ENCODE measurements at places on chromosomes 7 and 10.

DNA sequence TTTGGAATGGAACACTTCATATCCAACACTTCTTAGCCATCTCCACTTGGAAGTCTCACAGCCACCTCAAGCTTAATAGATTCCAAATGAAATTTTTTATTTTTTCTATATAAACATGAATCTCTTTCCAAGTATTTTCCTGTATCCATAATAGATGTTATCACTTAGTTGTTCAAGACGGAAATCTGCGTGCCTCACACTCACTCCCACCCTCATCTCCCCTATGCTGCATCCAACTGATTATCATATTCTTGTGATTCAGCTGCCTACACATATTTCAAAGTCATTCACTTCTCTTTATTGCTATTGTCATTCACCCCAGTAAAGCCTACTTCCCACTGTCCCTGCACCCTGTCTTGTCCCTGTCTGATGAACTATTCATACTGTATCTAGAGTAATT is 70.2 kb upstream of the MKX start:
- no peak for DNase-seq

GRCh38 chr10:117318909-117319308 is 56.3 kb downstream of the PDZD8 start:
- DNase-seq = no peak

DNA sequence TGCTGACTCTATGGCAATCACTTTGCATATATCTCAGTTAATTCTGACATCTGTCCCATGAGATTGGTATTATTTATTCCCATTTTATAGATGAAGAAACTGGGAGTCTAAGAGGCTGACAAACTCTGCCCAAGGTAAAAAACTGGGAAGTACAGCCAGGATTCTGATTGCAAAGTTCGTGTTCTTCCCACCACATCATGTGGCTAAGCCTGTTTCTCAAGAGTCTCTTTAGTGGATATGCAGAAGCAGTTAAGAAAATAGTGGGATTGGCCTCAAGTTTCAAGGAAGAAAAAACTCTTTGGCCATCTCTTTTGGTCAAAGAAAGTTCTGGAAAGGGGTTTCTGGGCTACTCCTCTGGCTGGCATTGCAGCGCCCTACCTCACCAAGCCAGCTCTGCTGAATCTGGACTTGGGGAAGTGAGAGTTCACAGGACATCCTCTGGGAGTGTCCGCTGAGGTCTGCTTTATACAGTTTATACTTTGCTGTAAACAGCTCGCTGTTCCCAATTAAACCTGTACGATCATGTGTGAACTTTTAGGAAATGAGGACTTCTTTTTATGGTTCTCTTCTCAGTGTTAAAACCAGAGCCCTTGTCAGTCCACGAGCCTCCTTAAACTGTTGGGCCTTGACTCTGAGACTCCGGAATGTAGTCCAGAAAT is 12.2 kb upstream of the BMPR1A start:
- DNase-seq = no peak

- no peak for DNase-seq
Measured at GRCh38 chr10:650886-651615, 38.4 kb downstream of the DIP2C start.

GRCh38 chr10:102229810-102230263 is 3.7 kb downstream of the ELOVL3 start:
- peak; percentile 75 for DNase-seq

DNA sequence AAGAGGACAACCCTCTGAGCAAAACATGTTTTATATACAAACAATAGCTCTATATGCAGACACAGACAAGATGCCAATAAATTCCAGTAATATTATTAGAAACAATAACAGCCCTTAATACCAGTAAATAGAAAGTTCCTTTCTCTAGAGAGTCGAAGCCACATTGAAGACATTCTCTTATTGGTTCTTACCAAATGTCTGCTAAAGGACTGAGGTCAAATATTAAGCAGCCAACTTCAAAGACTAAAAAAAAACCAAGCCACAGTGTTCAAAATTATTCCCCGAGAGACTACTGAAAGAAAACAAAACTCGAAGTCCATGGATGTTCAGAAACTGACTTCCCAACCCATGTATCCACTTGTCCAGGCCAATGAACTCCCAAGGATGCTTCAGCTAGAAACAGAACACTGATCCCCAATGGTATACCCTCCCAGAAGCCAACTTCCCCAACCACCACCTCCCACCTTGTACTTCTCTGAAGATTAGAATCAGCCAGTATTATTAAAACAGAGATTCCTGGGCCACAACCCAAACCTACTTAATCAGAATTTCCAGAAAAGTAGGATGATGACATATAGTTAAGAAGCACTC is 51.9 kb downstream of the FAM13C start:
- no peak for DNase-seq

DNA sequence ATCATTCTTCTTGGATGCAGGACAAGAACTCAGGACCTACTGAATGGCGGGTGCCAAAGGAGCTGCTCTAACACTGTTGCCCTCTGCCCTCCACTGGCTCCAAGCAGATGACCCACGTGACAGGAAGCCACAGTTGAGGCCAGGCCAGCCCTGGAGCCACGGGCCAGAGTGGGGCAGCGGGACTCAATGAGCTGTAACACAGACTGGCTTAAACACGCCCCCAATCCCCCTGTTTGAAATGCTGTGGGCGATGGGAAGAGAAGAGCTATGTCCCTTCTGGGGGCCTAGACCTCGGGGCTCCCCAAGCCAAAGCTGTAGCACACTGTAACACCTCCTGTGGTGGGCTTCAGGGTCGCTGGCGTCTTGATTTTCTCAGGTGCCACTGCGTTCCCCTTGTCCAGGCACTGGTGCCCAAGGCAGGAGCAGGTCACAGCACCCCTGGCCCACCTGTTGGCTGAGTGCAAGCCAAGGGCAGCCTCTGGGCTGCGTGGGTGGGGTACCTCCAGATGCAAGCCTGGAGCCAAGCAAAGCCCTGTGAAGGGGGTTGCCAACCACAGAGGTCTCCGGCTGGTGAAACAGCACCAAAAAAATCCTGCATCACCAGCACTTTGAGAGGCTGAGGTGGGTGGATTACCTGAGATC is 18.6 kb upstream of the ZMIZ2 start:
- DNase-seq = no peak

- no peak for DNase-seq
Measured at GRCh38 chr10:132463333-132464255, 66.6 kb downstream of the PWWP2B start.

DNA sequence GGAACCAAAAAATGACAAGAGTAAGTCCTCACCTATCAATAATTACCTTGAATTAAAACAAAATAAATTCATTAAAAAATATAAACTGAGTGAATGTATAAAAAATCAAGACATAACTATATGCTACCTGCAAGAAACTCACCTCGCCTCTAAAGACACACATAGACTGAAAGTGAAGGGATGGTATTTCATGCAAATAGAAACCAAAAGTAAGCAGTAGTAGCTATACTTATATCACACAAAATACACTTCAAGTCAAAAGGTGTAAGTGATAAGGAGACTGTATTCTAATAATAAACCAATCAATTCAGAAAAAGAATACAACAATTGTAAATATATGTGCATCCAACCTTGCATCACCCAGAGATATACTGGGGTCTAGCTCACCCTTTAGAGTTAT is 332.6 kb downstream of the SH2D4B start:
- DNase-seq = no peak

All from stimulated activated CD8-positive, alpha-beta memory T cell treated with anti-CD3 and anti-CD28 coated beads, Interleukin-4, amount 100 ng/mL, for 1 hour (primary cell).